Stomach (tissue), 19 donors: ENCODE measurements at places on chromosomes 16 and 17.

GRCh38 chr17:33120103-33120502 is 128.5 kb downstream of the SPACA3 start:
- no peak for DNase-seq

GRCh38 chr16:27214084-27214961 is 11.0 kb downstream of the KDM8 start:
- peak; percentile 47 for DNase-seq

DNA sequence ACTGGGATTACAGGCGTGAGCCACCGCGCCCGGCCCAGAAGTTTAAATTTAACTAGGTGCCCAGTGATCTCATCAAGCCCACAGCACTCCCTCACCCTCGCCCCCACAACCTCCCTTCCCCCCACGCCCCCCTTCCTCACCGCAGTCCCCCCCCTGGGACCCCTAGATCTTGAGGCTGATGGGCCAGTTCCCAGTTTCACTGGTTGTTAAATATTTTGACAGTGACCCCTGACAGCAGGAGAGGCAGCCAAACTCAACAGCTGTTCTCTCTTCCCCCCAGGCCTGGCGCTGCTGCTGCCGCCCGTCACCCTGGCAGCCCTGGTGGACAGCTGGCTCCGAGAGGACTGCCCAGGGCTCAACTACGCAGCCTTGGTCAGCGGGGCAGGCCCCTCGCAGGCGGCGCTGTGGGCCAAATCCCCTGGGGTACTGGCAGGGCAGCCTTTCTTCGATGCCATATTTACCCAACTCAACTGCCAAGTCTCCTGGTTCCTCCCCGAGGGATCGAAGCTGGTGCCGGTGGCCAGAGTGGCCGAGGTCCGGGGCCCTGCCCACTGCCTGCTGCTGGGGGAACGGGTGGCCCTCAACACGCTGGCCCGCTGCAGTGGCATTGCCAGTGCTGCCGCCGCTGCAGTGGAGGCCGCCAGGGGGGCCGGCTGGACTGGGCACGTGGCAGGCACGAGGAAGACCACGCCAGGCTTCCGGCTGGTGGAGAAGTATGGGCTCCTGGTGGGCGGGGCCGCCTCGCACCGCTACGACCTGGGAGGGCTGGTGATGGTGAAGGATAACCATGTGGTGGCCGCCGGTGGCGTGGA is 15.6 kb downstream of the QPRT start:
- no peak for DNase-seq

DNA sequence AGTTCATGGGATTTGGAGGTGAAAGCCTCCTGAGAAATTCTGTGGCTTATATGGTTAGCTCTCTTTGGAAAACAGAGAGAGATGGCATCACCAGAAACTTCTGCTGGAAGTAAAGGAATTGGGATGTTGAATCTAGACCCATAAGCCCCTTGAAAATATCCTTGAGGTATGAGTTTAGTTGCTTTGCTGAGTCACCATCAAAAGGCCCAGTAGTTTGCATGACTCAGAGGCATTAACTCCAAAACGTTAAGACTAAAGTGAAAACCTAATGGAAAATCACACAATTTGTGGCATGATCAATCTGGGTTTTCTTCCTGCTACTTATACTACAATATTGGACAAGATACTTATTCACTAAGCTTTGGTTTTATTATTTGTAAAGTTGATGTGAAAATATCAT is 349.2 kb upstream of the SALL1 start:
- DNase-seq = no peak

GRCh38 chr17:81412490-81413093 is 17.3 kb downstream of the BAHCC1 start:
- peak; percentile 91 for DNase-seq
